ENCODE measurements at places on chromosomes 12 and 14. TPM values are rescaled to one million over a fixed set of nuclear protein-coding genes. Genes with fewer than 3 reads are reported as not detected.

The SYNE3 gene
- total RNA-seq = 19.3 TPM

DNA sequence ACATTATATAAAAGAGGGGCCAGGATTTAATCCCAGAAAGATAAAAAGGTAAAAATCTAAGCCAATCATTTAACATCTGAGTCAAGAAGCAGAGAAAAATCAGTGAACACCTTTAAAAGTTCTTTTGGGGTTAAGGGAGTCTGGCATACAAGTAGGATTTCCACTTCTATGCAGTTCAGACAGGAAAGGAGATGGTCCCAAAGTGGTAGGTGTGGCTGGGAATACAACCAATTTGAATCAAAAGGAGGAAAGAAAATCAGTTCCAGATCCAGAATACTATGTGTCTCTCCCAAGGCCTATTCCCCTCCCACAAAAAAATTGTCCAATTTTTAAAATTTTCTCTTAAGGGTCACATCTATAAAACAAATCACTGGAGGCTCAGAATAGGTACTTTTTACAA, 167.4 kb downstream of the PHLDA1 start:
- no peak for DNase-seq
- no peak overlapping the region for H3K27ac ChIP-seq
- no peaks in the 10 kb centered on the region for H3K36me3 ChIP-seq
- no peaks in the 10 kb centered on the region for H3K4me1 ChIP-seq
- no peak overlapping the region for H3K4me3 ChIP-seq

DNA sequence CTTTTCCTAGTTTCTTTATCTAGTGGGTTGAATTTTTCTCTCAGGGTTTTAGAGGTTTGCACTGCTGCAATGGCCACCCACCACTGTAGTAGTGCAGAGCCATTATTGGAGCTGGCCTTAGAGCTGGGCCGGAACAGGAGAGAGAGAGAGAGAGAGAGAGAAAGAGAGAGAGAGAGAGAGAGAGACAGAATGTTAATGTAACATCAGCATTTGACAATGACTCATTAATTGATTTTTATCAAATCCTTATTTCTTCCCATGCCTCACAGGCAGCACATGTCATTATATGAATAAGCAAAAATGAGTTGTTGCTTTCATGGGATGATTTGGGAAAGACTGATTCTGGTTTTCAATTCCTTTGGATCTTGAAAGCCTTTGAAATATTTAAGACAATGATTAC, 76.3 kb upstream of the PPP4R3A start:
- DNase-seq = no peak
- H3K27ac ChIP-seq = no peak overlapping the region
- H3K27me3 ChIP-seq = no peaks in the 10 kb centered on the region
- no peak overlapping the region for H3K4me3 ChIP-seq
- H3K36me3 ChIP-seq = no peaks in the 10 kb centered on the region

GRCh38 chr12:69610729-69611128, at the start of gene LRRC10:
Gene LRRC10, minus strand, starts transcription at chr12:69610907. Its CDS starts 69 bp downstream, at chr12:69610838.
- no peak for DNase-seq
- no peak within 1 kb of the TSS for H3K27ac ChIP-seq
- no peaks in the 10 kb centered on the region for H3K4me1 ChIP-seq
- no peaks in the 10 kb centered on the region for H3K27me3 ChIP-seq

DNA sequence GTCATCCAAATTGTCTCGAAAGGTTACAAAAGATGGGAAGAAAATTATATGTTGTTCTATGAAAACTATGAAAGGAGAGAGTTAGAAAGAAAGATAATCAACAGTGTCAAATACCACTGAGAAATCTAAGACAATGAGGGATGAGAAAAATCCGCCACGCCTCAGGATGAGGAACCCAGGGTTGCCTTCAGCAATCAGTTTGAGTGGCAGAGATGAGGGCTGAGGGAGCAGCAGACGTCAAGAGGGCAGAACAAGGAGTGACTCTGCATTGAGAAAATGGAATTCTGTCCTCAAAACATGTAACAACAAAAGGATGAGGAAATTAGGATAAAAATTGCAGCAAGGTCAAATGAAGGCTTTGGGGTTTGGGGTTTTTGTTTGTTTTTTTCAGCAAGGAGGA, 18.3 kb upstream of the OXA1L start:
- no peak overlapping the region for H3K4me3 ChIP-seq
- H3K36me3 ChIP-seq = no peaks in the 10 kb centered on the region
- H3K27ac ChIP-seq = no peak overlapping the region
- no peak for DNase-seq
- no peaks in the 10 kb centered on the region for H3K27me3 ChIP-seq
